SJSA1 (cell line): ENCODE measurements at places on chromosomes 7 and 10. TPM values are rescaled to one million over a fixed set of nuclear protein-coding genes. Genes with fewer than 3 reads are reported as not detected.

SKIDA1 gene
- total RNA-seq = 0.72 and 1.7 TPM in 2 replicates

DNA sequence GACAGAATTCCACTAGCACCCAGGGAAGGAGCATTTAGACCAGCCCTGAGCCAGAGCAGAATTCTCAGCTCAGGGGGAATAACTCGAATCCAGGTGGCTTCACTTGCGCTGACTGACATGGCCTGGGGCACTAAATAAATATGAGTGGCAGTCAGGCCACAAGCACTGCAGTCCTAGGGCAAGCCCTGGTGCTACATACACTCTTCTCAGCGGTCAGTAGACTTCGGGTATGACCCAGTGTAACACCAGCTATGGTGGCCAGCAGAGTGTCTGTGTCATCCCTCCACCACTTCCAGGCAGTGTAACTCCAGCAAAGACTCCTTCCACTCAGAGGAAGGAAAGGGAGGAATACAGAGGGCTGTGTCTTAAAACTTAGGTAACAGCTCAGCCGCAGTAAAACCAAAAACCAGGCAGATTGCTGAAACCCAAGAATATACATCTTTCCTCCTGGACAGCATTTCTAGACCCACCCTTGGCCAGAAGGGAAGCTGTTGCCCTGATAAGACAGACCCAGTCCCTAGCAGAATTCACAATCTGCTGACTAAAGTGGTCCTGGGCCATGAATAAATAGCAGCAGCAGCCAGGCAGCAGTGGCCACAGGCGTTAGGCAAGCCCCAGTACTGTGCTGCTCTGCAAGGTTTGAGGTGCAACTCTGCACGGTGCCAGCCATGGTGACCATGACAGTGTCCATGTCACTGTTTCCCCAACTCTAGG is 77.0 kb downstream of the SNX13 start:
- no peak for DNase-seq

COG5 gene
- total RNA-seq = 25.2 and 53.7 TPM in 2 replicates

DNA sequence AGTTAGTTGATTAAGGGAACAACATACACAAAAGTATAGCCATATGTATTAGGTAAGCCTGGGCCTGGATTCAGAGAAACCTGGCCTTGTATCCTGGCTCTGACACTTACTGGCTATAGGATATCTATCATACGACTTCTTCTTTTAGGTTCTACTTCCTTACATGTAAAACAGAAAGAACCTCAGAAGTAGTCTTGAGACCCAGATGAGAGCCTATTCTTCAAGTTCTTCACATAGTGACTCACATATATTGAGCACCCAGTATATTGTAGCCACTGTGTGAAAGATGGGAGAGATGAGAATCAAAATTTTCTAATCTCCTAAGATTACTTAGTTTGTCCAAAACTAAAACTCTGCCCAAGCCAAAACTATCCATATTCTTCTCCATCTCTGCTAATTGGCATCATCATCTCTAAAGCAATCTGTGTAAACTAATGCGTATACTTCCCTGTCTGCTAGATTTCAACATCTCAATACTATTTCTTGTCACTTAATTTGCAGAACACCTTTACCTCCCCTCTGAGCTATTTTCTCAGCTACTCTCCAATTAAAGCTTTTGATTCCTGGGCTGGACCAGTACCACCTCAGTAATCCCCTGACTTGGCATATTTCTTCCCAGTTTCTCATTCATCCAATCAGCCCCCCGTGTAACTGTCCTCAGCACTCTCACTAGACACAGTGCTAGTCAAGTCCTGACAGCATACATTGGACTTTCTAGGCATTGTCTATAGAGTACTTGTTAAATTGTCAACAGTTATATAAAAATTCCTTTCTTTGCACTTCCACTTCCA is 53.5 kb upstream of the MET start:
- no peak for DNase-seq

ACHE gene
- 0.16 TPM in 1 of 2 replicates, not detected in the other for total RNA-seq

GRCh38 chr7:713139-713457 is 13.4 kb upstream of the DNAAF5 start:
- no peak for DNase-seq

TAF6 gene
- 20.5 and 35.3 TPM in 2 replicates for total RNA-seq

DNA sequence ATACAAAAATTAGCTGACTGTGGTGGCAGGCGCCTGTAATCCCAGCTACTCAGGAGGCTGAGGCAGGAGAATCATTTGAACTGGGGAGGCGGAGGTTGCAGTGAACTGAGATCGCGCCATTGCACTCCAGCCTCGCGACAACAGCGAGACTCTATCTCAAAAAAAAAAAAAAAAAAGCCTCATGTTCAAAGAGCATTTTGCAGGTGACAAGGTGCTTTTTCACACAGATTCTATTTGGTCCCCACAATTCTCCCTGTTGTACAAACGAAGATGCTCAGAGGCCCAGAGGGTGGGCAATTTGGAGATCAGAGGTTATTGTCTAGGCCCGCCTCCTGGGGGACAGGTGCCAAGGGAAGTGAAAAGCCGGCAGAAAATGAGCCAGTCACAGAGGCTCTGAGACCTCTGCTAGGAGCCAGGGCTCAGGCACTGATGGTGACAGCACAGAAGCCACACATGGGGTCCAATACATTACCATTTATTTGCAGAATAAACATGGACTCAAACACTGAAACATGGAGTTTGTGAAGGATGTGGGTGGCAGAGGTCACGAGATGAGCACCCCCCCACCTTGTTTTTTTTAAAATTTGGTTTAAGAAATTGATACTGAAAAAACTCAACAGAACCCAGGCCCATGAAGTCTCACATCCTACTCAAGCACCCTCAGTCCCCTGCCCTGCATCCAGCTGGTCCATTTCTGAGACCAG is 882 bp upstream of the GAL3ST4 start:
- no peak for DNase-seq

- no peak for DNase-seq
Measured at GRCh38 chr10:132858121-132859081, 72.5 kb upstream of the NKX6-2 start.

STEAP4 gene
- total RNA-seq = not detected in 2 replicates

VPS26A gene
- total RNA-seq = 18.6 and 24.0 TPM in 2 replicates

SPDYE8 gene
- 0.24 TPM in 1 of 2 replicates, not detected in the other for total RNA-seq

UNCX gene
- not detected in 2 replicates for total RNA-seq

DNA sequence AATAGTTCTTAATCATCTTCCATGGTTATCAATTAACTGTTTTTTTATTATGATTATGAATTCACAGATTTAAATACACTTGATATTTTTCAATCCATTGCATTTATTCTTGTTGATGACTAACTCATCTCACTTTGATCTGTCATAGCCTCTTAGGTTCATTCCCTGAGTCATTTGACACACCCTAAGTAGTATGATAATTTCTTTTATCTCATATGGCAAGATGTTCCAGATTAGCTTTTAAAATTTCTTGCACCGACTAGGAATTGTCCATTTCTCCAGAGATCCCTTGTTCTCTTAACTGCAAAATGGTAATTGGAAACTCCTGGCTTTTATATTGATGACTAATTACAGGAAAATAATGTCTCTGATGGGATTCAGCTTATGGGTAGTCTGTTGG is 87.6 kb upstream of the CCDC6 start:
- no peak for DNase-seq

GRCh38 chr10:49212783-49213182 is 24.6 kb upstream of the TMEM273 start:
- no peak for DNase-seq

- DNase-seq = no peak
Measured at GRCh38 chr7:79709574-79710409, 256.3 kb upstream of the MAGI2 start.

DNA sequence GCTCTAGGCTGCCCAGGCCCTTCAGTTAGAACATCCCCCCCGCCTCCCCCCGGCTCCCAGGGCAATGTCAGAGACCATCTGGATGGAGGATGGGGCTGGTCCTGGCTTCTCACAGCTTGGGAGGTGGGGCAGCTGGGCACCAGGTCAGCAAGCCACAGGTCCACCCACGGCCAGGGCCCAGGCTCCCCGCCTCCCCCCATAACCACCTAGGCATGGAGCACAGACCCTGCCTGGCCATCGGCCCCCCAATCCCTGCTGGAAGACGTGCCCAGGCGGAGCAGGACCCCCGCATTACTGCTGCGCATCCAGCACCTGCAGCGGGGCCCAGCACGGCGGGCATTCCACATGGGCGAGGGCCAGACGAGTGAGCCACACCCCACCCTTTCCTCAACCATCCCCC is 169.6 kb downstream of the ELFN1 start:
- no peak for DNase-seq

LDB3 gene
- total RNA-seq = 1.1 and 1.4 TPM in 2 replicates

DNA sequence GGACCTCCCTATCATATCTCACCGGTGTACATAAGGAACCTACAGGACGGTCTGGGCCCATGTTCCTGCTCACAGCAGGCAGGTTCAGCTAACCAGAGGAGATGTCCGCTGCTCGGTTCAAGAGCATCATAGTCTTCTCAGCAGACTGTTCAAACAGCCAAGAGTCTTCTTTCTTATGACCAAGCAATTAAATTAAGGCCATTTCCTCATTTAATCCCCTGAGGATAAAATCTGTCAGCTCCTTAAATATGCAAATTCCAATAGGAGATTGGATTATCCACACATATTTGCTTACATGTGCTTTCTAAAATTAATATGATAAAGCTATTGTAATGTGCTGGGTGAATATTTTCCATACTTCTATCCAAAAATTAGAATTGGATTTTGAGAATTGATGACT is 59.7 kb downstream of the LMBR1 start:
- DNase-seq = no peak

- DNase-seq = no peak
Measured at GRCh38 chr10:46090258-46090812, 44.3 kb upstream of the MSMB start.

GRCh38 chr7:98105942-98106544 is 619 bp upstream of the LMTK2 start:
- no peak for DNase-seq

DOCK1 gene
- 50.8 and 60.4 TPM in 2 replicates for total RNA-seq

OTUD1 gene
- 1.8 and 3.8 TPM in 2 replicates for total RNA-seq

- DNase-seq = no peak
Measured at GRCh38 chr10:82148764-82149163, 273.8 kb downstream of the NRG3 start.

GRCh38 chr10:44651834-44652233 is 259.3 kb upstream of the TMEM72 start:
- no peak for DNase-seq

DNA sequence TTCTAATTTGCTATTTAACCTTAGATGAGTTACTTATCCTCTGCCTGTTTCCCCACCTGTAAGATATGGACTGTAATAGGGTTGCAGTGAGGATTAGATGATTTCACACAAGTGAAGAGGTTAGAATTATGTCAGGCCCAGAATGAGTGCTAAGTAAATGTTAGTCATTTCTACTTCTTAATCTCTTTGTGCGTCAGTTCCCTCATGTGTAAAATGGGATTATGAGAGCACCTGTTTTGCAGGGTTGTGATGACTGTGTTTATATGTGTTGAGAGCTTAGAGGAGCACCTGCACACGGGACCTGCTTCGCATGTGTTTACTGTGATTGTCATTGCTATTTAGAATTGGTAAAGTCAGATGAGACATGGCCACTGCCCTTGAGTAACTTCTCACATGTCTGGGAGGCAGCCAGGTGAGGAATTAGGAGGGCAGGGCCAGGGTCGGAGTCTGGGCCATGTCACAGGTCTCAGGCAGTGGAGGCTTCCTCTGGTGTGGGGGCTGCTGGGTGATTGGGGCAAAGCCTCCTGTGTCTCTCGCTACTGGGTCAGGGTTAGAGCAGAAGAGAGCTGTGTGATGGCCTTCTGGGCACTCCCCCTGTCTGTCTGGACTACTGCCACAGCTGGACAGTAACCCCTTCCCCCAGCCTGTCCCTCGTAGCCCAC is 106.7 kb downstream of the WDFY4 start:
- no peak for DNase-seq

SUGCT gene
- 17.1 and 20.5 TPM in 2 replicates for total RNA-seq

DNA sequence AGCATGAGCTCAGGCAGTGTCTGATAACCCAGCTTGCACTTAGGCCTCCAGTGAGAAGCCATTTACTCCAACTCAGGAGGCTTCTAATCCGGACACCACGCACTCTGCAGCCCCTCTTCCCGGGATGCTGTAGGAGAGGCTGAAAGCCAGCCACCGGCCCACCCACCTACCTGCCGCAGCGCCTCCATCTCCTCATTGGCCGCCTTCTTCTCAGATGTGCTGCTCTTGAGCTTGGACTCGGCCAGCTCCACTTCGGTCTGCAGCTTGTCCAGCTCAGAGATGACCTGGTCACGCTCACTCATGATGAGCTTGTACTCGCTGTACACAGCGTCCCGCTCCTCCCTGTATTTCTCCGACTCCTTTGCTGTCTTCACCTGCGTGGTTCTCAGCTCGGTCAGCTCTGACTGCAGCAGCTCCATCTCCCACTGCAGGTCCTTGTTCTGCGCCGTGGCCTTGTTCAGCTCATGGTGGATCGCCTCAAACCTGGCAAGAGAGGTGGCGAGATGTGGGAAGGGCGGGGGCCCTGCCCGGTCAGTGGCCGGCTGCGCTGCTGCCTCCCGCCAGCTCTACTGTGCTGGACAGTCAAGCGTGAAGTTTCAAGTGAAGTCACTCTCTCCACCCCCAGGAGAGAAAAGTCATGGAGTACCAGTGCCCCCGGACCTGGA is 84.7 kb downstream of the DLG5 start:
- no peak for DNase-seq

- DNase-seq = no peak
Measured at GRCh38 chr7:424301-424935, 95.2 kb downstream of the PDGFA start.

DNA sequence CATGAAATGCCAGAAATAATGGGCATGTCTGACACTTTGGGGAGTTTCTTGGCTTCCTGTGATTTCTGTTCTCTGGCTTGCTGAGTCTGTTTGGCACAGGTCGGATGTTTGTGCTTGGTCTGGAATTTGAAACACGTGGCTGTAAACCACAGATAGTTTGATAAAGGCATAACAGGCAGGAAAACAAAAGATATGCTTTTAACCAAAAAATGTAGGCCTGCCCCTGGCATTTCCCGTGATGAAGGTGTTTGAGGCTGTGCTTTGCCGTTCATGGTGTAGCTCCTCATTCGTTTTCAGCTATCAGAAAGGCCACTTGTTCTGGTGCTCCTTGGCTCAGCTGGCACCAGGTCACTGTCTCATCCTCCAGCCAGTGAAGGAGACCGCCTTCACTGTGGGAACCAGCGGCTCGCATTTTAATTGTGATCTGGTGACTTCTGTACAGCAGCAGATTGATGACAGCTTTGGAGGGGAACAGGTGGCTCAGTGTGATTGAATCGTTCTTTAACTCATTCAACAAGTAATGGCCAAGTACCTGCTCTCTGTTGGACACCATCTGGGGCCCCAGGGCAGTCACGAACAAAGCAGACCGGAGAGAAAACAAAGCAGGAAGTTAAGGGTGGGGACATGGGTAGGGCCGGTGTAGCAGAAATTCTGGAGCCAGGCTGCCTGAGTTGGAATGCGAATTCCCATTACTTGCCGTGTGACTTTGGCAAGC is 111.5 kb downstream of the CCNY start:
- no peak for DNase-seq

GRCh38 chr7:157627033-157627432 is 290.2 kb downstream of the DNAJB6 start:
- no peak for DNase-seq

MRM2 gene
- total RNA-seq = 25.0 and 31.6 TPM in 2 replicates

PKD1L1 gene
- total RNA-seq = 0.19 and 0.53 TPM in 2 replicates

CALML5 gene
- total RNA-seq = not detected in 2 replicates

LSM8 gene
- 89.2 and 144 TPM in 2 replicates for total RNA-seq

MUC3A gene
- total RNA-seq = not detected in 2 replicates

PRSS2 gene
- not detected in 2 replicates for total RNA-seq

CASTOR2 gene
- 0.56 and 1.8 TPM in 2 replicates for total RNA-seq

- DNase-seq = no peak
Measured at GRCh38 chr7:69941077-69941651, 342.9 kb downstream of the AUTS2 start.

HIBADH gene
- total RNA-seq = 57.0 and 61.4 TPM in 2 replicates
